COR-L47 (cell line): ENCODE measurements at places on chromosomes 11 and 22.

- no peak for DNase-seq
These were observed 3.3 kb downstream of the KCTD14 start for GRCh38 chr11:78019808-78020207.

- DNase-seq: no peak
These were observed 21.0 kb downstream of the NNMT start for GRCh38 chr11:114316980-114317786.

GRCh38 chr11:109422870-109423465 lies 978 bp downstream of the C11orf87 start:
- peak; percentile 26 for DNase-seq

GRCh38 chr11:57513911-57514537 lies 1.5 kb downstream of the SLC43A1 start:
- DNase-seq: peak; percentile 60

- no peak for DNase-seq
These were observed 279.9 kb downstream of the TENM4 start for GRCh38 chr11:79160791-79161403.

GRCh38 chr11:19763330-19763729 lies 50.7 kb downstream of the NAV2 start:
- DNase-seq: no peak

DNA sequence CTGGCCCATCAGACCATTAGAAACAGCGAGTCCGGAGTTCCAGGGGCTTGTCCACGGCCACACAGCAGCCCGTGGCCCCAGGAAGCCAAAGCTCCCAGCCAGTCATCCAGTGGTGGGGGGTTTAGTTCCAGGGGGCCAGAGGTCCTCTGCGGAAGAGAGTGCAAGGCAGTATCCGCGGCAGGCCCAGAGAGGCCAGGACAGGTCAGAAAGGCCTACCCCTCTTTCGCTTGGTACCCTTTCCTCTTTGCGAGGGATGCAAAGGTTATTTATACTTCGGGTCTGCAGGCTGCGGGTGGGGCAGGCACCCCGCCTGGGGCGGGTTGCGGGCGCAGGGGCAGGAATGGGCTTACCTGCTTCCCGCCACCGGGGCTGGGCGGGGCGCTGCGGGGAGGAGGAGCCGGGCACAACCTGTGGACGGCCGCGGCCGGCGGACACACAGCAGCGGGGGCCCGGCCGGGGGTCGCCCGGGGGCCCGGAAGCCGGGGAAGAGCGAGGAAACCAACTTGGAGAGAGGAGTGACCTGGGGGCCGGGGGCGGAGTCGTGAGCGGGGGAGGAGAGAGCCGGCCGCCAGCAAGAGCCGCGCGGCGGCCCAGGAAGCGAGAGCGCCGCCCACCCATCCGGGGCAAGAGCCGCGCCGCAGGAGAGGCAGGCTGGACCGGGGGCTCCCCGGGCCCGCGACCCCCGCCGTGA lies at the start of gene SH3BP1:
Gene SH3BP1 (plus strand): TSS at position 600 of the 691 bp plus-strand sequence. CDS start 119 bp downstream, outside the sequence.
- DNase-seq: peak; percentile 26

- no peak for DNase-seq
These were observed 21.6 kb downstream of the ZFP91 start for GRCh38 chr11:58600510-58600909.

DNA sequence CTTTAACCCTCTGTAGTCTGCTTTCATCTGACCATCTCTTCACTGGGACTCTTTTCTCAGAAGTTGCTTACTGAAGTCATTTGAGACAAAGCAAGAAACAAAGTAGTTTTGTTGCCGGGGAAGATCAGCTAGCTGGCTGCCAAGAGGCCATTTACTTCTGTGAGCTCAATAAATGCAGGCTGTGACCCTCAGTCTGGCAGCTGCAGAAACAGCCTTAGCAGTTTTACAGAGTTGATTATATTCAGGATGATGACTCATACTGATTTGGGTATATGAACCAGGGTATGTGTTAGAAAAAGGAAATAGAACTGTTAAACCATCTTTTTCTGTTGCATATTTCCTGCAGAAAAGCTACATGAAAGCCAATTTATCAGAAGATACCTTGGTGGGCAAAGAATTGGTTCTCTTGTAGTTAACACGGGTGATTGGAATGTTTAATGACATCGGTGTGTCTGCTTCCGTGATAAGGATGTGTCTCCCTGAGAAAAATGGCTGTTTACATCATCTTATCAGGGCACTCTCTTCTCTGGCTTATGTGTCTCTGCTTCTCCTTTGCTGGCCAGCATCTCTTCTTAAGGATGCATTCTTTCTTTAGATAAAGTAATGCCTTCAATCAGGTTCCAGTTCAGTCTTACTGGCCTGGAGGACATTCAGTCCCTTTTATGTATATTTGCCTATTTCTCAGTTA lies 18.5 kb downstream of the FIBIN start:
- no peak for DNase-seq

DNA sequence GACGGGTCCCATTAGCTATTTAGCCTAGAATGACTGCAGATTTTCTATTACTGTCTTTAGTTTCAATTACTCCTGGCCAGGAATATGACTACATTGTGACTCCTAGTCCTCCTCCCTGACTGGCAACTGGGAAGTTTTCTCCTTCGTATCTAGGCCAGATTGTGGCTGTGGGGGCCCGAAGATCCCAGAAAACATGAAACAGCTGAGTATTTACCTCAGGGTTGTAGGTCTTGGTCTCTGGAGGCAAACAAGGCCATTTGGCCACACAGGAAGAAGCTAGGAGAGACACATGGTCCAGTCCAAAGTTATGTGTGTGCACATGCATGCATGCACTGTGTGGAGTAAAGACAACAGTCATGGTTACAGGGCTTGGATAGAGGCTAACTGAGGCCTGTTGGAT lies 10.2 kb upstream of the GDPD4 start:
- no peak for DNase-seq

- DNase-seq: no peak
These were observed 1.4 kb downstream of the WT1 start for GRCh38 chr11:32433914-32434355.

DNA sequence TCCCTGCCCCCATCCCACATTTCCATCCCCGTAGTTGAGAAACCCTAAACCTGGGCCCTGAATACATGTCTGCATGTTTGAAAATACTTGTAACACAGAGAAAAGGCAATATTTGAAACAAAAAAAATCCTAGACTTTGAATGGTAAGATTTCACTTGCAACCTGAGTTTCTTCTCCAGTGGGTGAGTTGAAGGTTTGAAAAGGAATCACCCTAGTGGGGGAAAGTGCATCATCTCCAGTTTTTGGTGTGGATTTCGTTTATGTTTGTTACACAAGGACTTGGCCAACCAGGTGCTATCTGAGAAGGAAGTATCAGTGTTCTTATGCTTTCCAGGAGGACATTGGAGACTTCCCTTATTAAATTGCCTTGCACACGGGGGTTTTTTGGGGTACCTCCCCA lies 90.4 kb downstream of the ABTB2 start:
- DNase-seq: no peak

DNA sequence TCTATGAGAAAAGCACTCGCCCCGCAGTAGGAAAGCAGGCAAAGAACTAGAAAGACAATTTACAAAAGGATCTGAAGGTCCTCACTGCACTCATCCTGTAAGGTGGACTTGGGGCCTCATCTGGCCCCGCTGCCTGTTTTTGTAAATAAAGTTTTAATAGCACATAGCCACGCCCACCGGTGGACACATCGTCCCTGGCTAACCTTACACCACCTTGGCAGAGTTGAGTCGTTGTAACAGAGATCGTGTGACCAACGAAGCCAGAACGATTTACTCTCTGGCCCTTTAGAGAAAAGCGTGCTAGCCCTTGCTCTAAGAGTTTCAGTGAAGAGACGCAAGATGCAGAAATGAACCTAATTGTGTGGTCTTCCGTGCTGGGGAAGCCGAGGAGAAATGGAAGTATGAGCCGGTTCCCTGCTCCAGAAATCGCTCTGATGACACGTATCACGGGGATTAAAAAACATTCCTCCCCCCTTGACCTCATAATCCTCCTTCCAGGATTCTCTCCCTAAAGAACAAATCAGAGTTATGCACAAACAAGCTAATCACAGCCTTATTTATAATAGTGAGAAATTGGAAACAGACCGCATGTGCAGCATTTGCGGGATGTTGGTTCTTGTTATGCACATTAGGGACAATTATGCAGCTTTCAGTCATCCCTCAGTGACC lies 80.1 kb downstream of the CDKN1C start:
- DNase-seq: no peak

- no peak for DNase-seq
These were observed 453.9 kb upstream of the CCDC179 start for GRCh38 chr11:23314162-23314561.

DNA sequence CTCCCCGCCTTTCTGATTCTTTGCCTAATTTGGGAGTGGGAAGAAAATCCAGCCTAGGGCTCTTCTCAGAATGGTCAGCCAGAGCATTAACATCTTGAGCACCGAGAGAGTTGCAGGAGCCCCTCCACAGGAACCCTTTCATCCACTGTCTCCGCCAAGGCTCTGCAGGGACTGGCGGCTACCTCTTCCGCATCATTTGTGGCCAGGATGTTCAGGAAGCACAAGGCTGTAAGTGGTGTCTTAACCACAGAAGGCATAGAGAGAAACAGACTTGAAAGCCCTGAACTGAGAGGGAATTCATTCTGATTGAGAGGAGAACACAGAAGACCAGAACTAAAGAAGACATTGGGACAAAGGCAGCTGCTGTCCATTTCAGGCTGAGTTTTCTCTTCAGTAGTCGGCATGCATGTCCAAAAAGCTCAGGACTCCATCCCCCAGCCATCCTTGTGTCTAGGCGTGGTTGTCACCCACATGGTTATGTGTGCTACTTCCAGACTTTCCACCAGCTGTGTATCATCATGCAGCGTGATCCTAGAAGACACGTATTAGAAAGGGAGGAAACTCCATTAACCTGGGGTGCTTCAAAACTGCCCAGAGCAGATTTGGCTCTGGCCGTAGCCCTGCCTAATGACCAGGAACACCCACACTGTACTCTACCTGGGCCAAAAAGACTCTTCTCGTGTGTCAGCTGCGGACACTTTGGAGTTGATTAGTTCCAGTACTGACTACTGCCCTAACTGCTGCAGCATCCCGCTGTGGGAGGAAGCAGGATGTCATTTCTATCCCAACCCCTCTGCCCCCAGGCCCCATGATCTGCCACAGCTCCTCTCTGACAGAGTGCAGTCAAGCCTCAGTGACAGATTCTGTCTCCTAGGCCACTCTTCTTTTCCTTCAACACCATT lies 725.1 kb downstream of the NTM start:
- no peak for DNase-seq

DNA sequence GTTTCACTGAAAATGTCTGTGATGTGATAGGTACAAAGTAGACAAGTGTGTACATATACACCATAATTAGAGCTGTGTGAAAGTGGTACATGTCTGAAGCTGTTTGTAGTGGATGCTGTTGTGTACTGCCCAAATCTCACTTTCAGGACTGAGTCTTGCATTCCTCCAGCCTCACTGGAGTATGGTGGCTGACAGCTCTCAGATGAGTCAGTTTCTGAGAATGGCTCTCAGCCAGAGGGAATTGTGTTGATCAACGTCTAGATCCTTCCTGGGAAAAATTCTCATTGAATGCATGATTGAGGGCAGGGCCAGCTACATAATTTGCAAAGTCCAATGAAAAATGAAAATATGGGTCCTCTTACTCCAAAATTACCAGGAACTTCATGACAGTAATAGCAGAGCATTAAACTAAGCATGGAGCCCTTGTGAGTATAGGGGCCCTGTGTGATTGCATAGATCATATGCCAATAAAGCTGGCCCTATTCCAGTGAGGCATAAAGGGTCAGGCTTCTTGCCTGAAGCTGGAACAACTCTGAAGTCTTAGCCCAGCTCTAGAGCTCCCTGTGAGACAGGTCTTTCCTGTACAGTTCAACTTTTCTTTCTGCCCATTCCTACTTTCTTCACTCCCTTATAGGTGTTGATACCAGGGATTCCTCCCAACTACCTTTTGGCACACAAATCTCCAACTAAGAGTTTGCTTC lies 10.8 kb upstream of the CYP2R1 start:
- no peak for DNase-seq

- no peak for DNase-seq
These were observed 11.6 kb upstream of the GAB2 start for GRCh38 chr11:78429209-78429608.

GRCh38 chr11:45850446-45850845 lies 3.2 kb downstream of the CRY2 start:
- no peak for DNase-seq

DNA sequence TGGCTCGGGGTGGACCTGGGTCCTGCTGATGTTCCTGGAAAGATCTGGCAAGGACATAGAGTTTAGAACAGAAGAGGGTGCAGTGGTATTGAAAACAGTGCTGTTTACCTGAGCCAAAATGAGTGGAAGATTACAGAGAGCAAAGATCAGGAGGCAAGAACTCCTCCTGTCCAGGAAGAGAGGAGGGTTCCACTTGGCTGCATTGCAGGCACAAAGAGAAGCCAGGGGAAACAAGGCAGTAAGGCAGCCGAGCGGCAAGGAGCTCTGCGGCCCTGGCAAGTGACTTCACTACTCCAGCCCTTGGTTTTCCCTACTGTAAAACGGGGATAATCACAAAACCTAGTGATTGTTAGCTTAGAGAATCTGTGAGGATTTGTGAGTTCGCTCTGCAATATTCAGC lies 3.7 kb upstream of the PACSIN2 start:
- DNase-seq: no peak

GRCh38 chr11:77320351-77320750 lies 18.9 kb upstream of the GDPD4 start:
- DNase-seq: no peak

- DNase-seq: no peak
These were observed 1.7 kb downstream of the ZBTB16 start for GRCh38 chr11:114061048-114061680.

- DNase-seq: no peak
These were observed 68.9 kb upstream of the SEPTIN5 start for GRCh38 chr22:19645391-19645790.

- no peak for DNase-seq
These were observed 6.1 kb downstream of the HDHD5 start for GRCh38 chr22:17152971-17153370.

GRCh38 chr11:75797116-75797515 lies 17.9 kb upstream of the UVRAG start:
- no peak for DNase-seq

DNA sequence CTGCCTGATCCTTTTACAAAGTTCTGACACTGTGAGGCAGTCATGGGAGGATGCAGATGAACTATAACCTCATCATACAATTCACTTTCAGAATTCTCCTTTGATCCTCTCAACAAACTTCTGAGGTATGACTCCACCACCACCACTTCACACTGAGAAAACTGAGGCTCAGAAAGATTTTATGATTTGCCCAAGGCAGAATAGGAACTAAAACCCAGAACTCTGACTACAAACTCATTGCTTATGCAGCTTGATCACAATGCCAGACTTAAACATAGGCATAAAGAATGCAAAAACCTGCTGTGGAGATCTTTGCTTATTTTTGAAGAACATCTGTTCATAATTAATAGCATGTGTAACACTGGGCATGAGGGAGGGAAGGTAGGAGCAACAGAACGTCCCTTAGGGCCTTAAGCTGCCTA lies 20.4 kb downstream of the FAM168A start:
- no peak for DNase-seq

- DNase-seq: no peak
These were observed 101.3 kb upstream of the DBX1 start for GRCh38 chr11:20261526-20261925.

GRCh38 chr11:85752201-85752889 lies 58.6 kb downstream of the SYTL2 start:
- DNase-seq: no peak
